ENCODE measurements at places on chromosomes 7 and 10.

DNA sequence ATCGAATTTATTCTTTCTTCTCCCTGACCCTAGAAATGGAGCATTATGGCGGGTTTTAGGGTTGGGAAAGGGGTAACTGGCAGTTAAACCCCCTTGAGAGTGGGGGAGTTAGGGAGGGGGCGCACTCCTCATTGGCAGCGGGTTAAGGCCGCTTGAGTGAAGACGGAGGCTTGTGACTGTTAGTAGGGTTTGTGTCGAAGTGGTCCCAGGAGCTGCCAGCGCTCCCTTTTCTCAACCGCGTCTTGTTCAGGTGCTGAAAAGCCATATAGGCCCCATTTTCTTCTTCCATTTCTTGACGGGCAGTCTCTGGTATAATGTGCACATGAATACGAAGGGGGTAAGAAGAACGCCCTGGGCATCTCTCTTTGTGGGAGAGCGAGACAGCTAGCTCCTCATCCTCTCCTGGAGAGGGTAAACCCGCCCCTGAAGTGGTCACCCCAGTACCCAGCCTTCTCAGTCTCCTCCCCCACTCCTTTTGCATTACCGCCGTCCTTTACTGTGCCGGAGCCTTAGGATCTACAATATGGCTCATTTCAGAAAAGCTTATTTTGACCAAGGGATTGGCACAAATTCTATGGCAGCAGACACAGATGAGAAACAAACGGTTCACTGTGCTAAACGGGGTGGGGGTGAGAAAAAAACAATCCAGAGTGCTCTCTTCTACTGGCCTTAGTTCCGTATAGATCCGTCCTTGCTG is 836 bp downstream of the KMT2E start:
- DNase-seq, result peak; percentile 16

DNA sequence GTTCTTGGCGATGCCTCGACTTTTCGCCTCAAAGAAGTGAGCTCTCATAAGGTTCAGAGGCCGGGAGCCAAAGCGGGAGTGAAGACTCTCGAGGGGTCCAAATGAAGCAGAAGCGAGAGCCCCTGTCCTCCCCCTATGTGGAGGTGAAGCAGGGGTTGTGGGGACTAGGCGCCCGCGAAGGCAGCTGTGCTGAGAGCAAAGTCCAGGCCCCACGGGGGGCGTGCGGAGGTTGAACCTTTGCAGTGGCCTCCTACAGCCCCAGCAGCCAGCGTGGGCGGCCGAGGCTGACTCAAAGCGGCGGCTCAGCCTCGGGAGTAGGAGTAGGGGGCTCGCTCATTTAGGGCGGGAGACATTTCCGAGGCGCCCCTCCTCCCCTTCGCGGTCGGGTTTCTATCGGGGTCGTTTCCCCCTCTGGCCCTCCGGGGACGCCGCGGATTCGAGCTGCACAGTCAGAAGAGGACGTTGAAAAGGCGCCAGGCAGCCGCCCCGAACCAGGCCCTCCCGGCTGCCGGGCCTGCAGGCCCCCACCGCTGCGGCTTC is 553 bp upstream of the ADD3 start:
- no peak for DNase-seq

- no peak for DNase-seq
Observed at GRCh38 chr7:147659036-147659995, 931.2 kb upstream of the C7orf33 start.

GRCh38 chr7:106068986-106069385 is 43.1 kb downstream of the SYPL1 start:
- no peak for DNase-seq

GRCh38 chr7:78417180-78417853 is 618.7 kb downstream of the PHTF2 start:
- no peak for DNase-seq

GRCh38 chr7:1446620-1447032 is 12.6 kb downstream of the MICALL2 start:
- DNase-seq, result no peak
